ENCODE measurements at places on chromosomes 12 and 14.

DNA sequence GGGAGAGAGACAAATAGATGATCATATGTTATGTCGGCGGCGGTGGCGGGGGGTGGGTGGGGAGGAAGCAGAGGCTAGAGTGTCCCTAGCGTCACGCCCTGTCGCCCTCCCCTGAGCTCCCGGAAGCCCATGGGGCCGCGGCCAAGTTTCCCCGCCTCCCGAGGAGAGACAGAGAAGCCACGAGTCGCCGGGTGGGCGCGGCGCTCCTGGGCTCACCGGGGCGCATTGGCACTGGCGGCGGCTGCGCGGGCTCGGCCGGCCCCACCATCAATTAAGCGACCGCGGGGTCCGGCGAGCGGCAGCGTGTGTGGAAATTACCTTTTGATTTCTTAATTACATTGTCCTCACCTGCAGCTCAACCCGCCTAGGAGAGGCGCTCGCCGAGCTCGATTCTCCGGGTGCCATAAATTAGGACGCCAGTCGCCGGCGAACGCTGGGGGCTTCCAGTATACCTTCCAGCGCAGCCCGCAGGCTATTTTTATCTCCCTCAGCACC is 119.9 kb upstream of the LHX5 start:
- no peak for DNase-seq

GRCh38 chr12:12097891-12098690 is 27.4 kb downstream of the BCL2L14 start:
- no peak for DNase-seq

DNA sequence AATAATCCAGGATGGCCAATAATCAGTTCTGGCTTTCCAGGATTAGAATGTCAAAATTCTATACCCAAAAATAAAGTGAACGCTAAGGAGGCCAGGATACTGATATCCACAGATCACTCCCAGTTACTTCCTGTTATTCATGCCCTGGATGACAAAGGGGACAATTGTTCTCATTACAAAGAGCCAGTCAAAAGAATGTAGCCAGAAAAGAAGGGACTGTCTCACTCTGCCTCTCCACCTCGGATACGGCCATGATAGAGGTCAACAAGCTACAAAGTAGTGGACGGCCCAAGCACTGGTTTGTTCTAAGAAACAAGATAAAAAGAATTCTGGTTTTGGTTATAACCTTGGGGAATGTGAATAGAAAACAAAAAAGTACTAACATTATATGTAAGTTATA is 116.1 kb upstream of the ATF7IP start:
- no peak for DNase-seq

DNA sequence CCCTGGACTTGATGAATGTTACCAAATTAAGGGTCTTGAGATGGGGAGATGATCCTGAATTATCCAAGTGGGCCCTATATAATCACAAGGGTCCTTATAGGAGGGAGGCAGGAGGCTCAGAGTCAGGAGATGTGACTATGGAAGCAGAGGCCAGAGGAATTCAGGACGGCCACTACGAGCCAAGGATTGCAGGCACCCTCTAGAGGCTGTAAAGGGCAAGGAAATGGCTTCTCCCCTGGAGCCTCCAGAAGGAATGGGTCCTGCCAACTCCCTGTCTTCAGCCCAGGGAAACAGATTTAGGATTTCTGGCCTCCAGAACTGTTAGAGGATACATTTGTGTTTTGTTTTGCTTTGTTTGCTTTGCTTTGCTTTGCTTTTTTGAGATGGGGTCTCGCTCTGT is 8.8 kb downstream of the BDKRB1 start:
- no peak for DNase-seq

DNA sequence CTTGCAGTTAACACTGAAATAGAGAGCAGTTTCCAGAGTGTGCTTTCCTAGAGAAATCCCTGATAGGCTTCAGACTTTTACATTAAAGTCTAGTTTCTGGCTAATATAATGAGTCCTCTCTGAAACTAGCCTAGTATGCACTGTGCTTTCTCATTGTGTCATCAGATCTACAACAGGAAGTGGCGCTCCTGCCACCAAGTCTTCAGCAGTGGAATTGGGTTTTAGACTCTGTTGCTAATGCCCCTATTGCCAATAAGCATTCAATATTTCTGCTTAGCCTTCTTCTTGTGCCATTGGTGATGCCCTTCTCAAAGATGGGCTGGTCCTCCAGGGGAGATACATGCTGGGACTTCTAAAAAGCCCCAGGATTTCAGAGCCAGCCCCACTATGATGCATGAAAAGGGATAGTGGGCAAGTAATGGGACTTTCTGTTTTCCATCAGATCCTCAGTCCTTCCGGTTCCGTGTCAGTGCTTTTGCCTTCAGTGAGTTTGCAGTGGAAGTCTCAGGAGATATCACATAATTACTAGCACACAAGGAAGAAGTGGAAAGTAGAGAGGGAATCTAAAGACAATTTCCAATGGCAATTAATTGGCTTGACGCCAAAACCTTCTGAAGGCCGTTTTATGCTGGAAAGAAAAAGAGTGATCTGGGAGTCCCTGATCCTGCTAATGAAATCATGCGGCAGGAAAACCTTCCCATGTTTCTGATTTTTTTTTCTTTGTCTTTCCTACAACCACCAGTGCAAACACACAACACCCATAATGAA is 50.0 kb downstream of the SSPN start:
- no peak for DNase-seq

DNA sequence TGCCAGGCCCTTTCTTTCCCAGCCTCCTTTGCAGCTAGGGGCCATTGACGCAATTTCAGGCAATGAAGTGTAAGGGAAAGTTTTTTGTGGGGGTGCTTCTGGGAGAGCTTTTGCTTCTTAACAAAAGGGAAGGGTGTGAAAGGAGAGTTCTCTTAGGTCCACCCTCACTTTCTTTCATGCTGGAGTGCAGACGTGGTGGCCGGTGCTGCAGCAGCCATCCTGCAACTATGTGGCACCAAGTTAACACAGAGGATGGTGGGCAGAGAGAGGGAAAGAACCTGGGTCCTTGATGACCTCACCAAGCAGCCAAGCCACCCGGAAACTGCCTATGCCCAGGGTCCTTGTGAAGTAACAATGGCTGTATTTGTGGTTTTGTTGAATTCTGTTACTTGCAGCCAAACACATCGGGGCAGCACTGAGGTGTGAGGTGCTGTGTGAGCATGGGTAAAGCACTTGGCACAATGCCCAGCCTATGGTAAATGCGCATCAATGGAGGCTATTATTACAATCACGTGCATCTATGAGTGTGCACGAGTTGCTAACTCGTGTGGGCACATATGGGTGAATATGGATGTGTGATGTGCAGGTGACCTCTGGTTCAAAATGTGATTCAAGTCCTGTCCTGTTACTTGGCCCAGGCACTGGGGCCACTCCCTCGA is 122.6 kb downstream of the CALM1 start:
- no peak for DNase-seq

- DNase-seq: no peak
Measured at GRCh38 chr12:50614167-50614759, 109.5 kb downstream of the DIP2B start.

GRCh38 chr12:47216150-47216677 is 136.5 kb upstream of the AMIGO2 start:
- no peak for DNase-seq
